Naive thymus-derived CD4-positive, alpha-beta T cell (primary cell): ENCODE measurements at places on chromosomes 6 and 20.

DNA sequence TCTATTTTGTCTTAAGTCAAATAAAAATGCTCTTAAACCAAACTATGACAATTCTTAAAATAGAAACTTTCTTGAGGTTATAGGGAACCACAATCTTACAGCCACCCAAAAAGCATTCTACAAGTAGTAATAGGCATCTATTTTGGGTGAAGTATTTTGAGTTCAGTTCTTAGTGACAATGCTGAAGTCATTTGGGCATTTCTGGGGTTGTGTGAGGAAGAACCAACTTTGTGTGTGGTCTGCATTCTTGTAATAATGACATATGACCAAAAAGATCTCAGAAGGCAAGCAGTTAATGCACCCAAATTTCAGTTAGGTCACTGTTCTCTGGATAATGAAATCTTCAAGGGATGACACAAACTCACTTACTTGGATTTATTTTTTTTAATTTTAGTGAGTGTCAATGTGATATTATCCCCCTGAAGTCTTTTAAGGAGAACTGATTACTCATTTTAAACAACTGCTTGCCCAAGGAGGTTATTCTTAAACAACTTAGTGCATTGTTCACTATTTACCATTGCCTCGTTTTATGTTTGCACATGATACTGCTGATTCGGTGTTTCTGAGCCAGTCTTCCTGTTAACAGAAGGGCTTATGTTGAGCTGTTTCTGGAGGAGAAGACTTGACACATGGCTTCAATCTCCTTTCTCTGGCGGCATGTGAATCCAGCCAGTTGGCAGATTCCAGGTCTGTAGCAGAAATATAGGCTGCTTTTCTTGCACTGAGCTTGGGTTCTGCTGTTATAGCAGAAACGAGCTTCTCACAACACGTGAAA, 618.9 kb downstream of the BCKDHB start:
- H3K4me3 ChIP-seq, result no peak overlapping the region
- no peaks in the 10 kb centered on the region for H3K27me3 ChIP-seq
- DNase-seq, result no peak
- H3K4me1 ChIP-seq, result no peaks in the 10 kb centered on the region
- no peak overlapping the region for H3K27ac ChIP-seq
- H3K36me3 ChIP-seq, result no peaks in the 10 kb centered on the region

- H3K27ac ChIP-seq, result no peak overlapping the region
- no peak overlapping the region for H3K4me3 ChIP-seq
- H3K36me3 ChIP-seq, result no peaks in the 10 kb centered on the region
- H3K4me1 ChIP-seq, result no peaks in the 10 kb centered on the region
- no peaks in the 10 kb centered on the region for H3K27me3 ChIP-seq
- no peak for DNase-seq
These were observed 149.7 kb downstream of the TFAP2C start for GRCh38 chr20:56778765-56779195.

GRCh38 chr6:107956181-107956580, 1.8 kb downstream of the SEC63 start:
- DNase-seq, result no peak
- peak overlapping the region; percentile 96 for H3K4me3 ChIP-seq
- H3K4me1 ChIP-seq, result peaks cover 17% of the 10 kb centered on the region
- H3K27me3 ChIP-seq, result no peaks in the 10 kb centered on the region

DNA sequence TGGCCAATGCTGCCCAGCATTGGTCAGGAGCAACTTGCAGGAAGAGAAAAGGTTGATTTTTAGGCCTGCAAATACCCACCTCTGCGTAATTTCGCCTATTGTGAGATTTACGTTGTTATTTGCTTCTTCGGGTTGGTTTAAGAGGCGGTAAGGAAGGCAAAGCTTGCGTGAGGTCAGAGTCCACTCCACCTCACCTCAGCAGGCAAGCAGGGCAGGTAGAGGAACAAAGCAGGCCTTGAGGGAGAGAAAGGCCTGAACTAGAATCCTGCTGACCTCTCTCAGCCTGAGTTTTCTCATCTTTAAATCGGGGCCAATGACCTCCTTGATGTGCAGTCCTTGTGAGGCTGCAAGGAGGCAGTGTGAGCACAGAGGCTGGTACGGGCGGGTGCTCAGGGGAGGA, 239.1 kb downstream of the CDC5L start:
- no peaks in the 10 kb centered on the region for H3K4me1 ChIP-seq
- H3K27ac ChIP-seq, result no peak overlapping the region
- no peak overlapping the region for H3K4me3 ChIP-seq
- H3K36me3 ChIP-seq, result no peaks in the 10 kb centered on the region
- no peaks in the 10 kb centered on the region for H3K27me3 ChIP-seq
- DNase-seq, result no peak

- H3K27me3 ChIP-seq, result no peaks in the 10 kb centered on the region
- H3K36me3 ChIP-seq, result no peaks in the 10 kb centered on the region
These were observed 44.9 kb upstream of the TLDC2 start for GRCh38 chr20:36830791-36831691.

- no peak overlapping the region for H3K27ac ChIP-seq
- H3K4me1 ChIP-seq, result no peaks in the 10 kb centered on the region
These were observed 1.7 kb downstream of the JAG1 start for GRCh38 chr20:10671919-10672623.

DNA sequence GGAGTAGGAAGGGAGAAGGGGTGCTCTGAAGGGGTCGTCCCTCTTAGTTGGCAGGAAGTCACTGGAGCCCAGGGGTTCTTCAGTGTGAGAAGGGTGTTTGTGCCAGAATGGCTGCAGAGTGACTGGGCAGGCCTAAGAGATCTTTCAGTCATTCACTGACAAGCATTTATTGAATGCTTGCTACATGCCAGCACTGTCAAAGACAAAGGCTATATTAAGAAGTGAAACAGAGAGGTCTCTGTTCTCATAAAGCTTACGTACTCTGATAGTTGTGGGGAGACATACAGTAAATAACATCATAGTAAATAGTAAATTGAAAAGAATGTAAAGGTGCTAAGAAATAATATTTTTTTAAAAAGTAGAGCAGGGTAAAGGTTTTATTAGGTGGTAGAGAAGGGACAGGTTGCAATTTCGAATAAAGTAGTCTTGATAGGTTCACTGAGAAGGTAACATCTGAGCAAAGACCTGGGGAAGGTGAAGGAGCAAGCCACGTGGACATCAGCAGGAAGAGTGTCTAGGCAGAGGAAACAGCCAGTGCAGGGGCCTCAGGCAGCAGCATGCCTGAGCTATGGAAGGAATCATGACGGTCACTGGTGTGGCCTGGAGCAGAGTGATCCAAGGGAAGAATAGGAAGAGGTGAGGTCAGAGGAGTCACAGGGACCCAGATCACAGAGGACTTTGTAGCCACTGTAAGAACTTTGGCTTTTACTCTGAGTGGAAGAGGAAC, 36.3 kb upstream of the RNF8 start:
- no peak overlapping the region for H3K27ac ChIP-seq
- H3K4me1 ChIP-seq, result no peaks in the 10 kb centered on the region
- no peaks in the 10 kb centered on the region for H3K27me3 ChIP-seq
- H3K36me3 ChIP-seq, result peaks cover 11% of the 10 kb centered on the region
- H3K4me3 ChIP-seq, result no peak overlapping the region

- peaks cover 45% of the 10 kb centered on the region for H3K4me1 ChIP-seq
- no peak for DNase-seq
- H3K4me3 ChIP-seq, result no peak overlapping the region
- no peaks in the 10 kb centered on the region for H3K27me3 ChIP-seq
- peaks cover 16% of the 10 kb centered on the region for H3K36me3 ChIP-seq
These were observed 45.2 kb downstream of the THEMIS start for GRCh38 chr6:127855542-127856159.

DNA sequence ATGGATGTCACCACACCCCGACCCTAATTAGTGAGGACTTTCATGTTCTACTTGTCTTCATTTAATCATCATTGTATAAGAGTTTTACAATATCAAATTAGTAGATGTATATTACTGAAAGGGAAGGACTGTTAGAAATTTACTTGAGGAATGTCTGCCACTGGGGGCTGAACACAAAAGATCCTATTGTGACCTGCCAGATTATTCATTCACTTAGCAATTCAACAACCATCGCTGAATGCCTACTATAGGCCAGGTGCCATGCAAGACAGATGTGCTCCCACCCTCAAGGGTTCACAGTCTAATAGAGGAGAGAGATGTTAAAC, 8.0 kb upstream of the RBCK1 start:
- no peak overlapping the region for H3K4me3 ChIP-seq
- H3K27me3 ChIP-seq, result no peaks in the 10 kb centered on the region
- DNase-seq, result no peak
- peaks cover 31% of the 10 kb centered on the region for H3K36me3 ChIP-seq

DNA sequence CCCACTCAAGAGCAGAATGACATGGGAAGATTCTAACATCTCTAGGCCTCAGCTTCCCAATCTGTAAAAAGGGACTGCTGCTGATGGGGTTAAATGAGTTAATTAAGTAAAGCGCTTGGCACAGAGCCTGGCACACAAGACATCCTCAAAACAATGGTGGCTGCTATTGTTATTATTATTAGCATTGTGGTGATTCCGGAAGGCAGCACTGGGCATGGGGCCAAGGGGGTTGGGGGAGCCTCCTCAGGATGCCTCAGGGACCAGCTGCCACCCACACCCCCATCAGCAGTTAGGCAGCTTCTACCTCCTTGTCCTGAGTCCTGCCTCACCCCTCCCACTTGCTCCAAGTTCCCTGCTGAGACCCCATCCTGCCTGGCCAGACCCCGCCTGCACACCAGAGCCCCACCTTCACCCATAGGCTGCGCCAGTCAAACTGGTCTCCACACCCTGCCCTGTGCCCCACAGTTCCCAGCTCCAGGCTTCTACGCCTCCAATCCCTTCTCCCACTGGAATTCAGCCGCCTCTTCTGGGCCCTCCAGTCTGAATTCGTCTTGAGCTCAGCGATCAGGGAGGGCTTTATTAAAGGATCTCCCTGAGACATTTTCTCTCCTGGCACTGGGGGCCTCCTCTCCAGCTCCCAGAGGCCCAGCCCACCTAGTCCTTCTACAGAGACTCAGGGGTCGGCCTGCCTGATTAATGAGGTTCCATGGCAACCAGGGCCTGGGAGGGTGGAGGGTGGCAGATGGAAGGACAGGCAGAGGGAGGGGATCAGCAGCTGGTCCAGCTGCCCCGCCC, 1.5 kb downstream of the E2F1 start:
- H3K36me3 ChIP-seq, result no peaks in the 10 kb centered on the region
- H3K27me3 ChIP-seq, result no peaks in the 10 kb centered on the region
- H3K4me3 ChIP-seq, result no peak overlapping the region
- peaks cover 9% of the 10 kb centered on the region for H3K4me1 ChIP-seq

- H3K27ac ChIP-seq, result no peak overlapping the region
- H3K4me3 ChIP-seq, result no peak overlapping the region
- no peaks in the 10 kb centered on the region for H3K36me3 ChIP-seq
- no peak for DNase-seq
These were observed 82.4 kb upstream of the TOX2 start for GRCh38 chr20:43832096-43832816.

DNA sequence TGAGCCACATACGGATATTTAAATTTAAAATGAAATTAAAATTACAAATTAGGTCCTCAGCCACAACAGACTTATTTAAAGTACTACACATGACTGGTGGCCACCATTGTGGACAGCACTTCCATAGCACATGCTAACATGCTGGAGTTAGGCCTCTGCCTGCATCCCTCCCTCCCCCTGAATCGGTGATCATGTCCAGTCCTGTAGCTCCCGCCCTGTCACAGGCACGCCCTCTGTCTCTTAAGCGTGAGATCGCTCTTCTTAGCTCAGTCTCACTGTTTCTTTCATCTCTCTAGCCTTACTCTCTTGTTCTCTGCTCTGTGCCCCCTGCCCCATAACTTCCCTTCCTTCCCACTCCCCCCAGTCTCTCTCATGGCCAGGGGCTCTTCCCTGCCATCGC, 28.9 kb downstream of the ELMO2 start:
- no peak overlapping the region for H3K4me3 ChIP-seq
- DNase-seq, result no peak
- H3K27me3 ChIP-seq, result no peaks in the 10 kb centered on the region
- H3K36me3 ChIP-seq, result peaks cover 90% of the 10 kb centered on the region
- no peaks in the 10 kb centered on the region for H3K4me1 ChIP-seq

DNA sequence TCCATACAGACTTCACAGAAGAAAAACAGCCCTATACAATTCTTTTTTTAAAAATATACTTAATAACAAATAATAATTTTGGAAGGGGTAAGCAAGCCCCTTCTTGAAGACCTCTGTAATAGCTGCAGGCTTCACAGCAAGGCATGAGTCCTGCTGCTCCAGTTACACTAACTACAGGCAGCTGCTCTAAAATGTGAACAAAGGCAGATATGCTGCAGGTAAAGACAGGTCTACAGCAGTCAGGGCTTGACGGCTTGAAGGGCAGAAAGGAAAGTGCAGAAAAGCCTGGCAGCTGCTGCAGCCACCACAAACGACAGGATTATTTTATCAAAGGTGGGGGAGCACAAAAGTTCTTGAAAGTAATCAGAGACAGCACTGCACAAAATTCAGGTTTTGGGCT, 11.3 kb downstream of the FAXC start:
- no peaks in the 10 kb centered on the region for H3K4me1 ChIP-seq
- H3K4me3 ChIP-seq, result no peak overlapping the region
- H3K27ac ChIP-seq, result no peak overlapping the region
- H3K36me3 ChIP-seq, result no peaks in the 10 kb centered on the region

GRCh38 chr6:159064477-159064876, 19.7 kb upstream of the TAGAP start:
- H3K4me1 ChIP-seq, result peaks cover 51% of the 10 kb centered on the region
- H3K36me3 ChIP-seq, result no peaks in the 10 kb centered on the region
- H3K4me3 ChIP-seq, result peak overlapping the region; percentile 1
- no peak for DNase-seq

DNA sequence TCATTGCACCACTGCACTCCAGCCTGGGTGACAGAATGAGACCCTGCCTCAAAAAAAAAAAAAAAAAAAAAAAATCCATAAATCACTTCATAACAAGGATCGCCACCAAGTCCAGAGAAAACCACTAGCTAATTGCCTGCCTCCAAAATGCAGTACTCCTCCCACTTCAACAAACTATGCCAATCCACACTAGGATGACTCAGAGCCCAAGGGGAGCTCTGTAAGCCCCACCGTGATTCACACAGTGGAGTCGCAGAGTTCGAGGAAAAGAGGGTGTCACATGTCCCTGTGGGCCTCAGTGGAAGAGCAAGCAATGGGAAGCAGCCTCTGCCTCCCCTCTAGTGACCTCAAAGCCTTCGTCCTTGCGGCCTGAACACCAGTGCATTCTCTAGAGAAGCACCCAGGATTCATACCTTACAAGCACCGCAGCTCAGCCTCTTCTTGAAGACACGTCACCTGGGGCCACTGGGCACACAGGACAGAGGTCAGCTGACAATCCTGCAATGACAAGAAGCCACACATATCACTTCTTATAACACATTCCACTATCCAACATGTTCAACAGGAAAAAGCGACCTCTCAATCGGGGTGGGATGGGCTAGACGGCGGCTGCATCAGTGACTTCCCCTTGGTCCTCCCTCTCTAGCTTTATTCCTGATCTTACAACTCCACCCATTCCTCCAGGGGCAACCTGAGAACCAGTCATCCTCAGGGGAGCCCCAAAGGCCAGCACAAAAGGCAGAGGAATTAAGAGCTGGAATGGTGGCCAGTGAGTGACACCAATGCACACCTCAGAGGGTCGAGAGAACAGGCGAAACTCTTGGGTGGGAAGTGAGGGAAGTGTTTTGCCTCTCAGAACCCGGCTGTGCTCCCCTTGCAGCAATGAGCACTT, 8.9 kb downstream of the SNHG17 start:
- no peak overlapping the region for H3K27ac ChIP-seq
- H3K27me3 ChIP-seq, result no peaks in the 10 kb centered on the region
- no peak overlapping the region for H3K4me3 ChIP-seq
- peaks cover 52% of the 10 kb centered on the region for H3K36me3 ChIP-seq

GRCh38 chr20:56371977-56372376, 13.2 kb downstream of the FAM210B start:
- H3K4me1 ChIP-seq, result no peaks in the 10 kb centered on the region
- no peak overlapping the region for H3K4me3 ChIP-seq
- no peak for DNase-seq
- no peaks in the 10 kb centered on the region for H3K27me3 ChIP-seq
- no peak overlapping the region for H3K27ac ChIP-seq
- H3K36me3 ChIP-seq, result peaks cover 11% of the 10 kb centered on the region
